Muscle of back (tissue), 13 donors: ENCODE measurements at places on chromosomes 5 and 9.

DNA sequence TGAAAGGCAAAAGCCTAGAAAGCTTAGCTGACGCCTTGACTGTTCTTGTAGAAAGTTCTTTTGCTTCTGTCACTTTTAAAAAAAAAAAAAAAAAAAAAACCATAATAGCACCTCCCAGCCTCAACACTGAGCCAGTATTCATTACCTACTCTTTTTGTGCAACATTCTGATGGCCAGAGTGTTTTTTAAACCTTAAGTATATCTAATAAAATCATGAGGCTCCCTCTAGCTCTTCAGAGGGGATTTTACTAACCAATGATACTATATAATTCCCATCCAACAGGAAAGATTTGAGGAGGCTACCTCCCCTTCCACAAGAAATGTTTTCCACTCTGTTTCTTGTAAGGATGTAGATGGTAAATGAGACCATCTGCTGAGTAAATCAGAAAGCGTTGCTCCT lies 3.9 kb downstream of the BNC2 start:
- peak; percentile 68 for DNase-seq

- DNase-seq = no peak
These were observed 218.2 kb upstream of the ADAMTS16 start for GRCh38 chr5:4921929-4922328.

DNA sequence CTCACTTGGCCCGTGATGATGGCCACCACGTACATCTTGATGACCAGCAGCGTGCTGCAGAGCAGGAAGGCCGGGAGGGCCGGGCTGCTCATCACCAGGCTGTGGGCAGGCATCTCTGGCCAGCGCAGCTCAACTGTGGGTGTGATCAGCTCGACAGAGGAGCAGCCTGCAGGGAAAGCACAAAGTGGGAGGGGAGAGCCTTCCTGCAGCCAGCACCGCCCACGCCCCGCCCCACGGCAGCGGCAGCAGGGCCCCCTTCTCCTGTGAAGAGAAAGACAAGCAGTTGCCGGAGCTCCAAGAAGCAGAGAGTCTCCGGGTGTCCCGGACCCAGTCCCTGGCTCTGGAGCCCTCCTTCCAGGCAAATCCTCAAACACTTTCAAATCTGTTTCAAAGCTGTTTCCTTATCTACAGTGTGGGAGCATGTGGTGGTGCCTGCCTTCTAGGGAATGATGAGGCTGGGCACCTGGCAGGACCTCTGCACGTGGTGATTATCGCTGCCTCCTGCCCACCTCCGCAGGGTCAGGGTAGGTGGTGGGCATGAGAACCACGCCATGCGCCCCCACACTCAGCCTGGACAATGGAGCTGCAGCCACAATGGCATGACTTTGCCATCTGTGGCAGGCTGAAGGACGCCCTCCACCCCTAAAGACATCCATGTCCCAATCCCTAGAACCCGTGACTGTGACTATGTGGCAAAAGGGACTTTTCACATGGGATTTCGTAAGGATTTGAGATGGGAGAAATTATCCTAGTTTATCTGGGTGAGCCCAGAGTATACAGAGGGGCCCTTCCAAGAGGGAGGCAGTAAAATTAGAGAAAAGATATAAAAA lies at the start of gene PTGES:
PTGES (minus strand) TSS at position 143 of the 830 bp plus-strand sequence; CDS start at position 113, 30 bp downstream.
- DNase-seq = peak; percentile 93

GRCh38 chr9:37961351-37961750 lies 57.4 kb upstream of the SLC25A51 start:
- no peak for DNase-seq

GRCh38 chr9:88533951-88534455 lies 975 bp upstream of the NXNL2 start:
- peak; percentile 81 for DNase-seq

GRCh38 chr5:89267788-89268187 lies 384.8 kb upstream of the MEF2C start:
- no peak for DNase-seq

GRCh38 chr5:57816108-57816507 lies 333.5 kb upstream of the ACTBL2 start:
- DNase-seq = no peak

DNA sequence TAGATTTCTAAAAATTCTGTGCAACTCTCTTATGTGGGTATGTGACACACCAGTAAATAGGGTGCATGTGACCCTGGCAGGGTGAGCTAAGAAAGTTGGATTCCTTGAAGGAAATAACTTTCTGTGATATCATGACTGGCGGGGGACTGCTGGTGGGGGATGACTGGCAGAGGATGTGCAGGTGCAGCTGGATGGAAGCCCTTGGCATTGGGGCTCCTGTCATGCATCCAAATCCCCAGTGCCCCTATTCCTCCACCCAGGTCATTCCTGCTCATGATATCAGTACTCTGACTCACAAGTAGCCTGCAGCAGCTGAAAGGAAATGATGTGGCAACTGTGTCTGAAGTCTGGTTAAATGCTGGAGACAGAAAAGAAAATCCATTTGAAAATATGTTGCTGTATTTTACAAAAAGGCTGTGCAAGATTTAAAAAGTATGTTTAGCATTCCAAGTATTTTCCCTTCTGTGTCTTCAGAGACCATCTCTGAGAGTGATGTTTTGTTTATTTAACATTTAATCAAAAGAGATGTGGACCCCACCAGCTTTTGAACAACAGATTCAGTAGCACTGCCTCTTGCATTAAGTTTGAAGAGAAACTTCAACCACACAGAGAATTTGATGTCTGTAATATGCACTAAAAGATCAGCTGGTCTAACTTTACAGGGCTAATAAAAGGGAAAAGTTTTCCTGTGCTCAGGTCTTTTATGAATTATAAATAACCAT lies 17.9 kb upstream of the ZSWIM6 start:
- no peak for DNase-seq

GRCh38 chr9:123090198-123090896 lies 56.9 kb downstream of the GPR21 start:
- DNase-seq = no peak

DNA sequence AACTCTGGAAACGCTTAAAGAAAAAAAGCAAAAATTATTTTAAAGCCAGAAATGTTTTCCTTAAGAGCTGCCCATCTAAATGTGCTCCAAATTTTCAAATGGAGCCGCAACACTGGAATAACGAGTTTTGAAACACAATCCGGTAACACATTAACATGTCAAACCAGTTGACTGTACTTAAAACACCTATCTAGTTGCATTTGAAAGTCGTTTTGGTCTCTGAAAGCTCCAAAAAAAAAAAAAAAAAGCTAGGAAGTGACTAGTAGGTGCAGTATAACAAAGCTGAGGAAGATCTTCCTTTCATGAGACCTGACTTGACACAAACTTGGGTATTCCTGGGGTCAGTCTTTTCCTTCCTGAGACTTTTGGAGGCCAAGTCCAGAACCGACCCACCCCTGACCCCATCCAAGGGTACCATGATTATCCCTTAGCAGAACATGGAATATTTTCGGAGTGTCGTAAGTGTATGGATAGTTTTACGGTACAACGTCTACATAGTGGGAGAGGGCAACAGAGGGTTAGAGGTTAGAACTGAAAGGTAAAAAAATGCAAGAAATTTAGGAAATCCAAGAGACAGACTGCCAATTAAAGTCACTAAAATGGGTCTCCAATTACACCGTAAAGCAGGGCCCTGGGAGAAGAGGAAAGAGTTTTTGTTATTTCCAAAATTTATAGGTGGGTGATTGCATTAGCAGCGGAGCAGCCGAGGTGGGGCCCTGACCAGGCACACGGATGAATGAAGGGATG lies 812 bp downstream of the CETN3 start:
- DNase-seq = peak; percentile 2

DNA sequence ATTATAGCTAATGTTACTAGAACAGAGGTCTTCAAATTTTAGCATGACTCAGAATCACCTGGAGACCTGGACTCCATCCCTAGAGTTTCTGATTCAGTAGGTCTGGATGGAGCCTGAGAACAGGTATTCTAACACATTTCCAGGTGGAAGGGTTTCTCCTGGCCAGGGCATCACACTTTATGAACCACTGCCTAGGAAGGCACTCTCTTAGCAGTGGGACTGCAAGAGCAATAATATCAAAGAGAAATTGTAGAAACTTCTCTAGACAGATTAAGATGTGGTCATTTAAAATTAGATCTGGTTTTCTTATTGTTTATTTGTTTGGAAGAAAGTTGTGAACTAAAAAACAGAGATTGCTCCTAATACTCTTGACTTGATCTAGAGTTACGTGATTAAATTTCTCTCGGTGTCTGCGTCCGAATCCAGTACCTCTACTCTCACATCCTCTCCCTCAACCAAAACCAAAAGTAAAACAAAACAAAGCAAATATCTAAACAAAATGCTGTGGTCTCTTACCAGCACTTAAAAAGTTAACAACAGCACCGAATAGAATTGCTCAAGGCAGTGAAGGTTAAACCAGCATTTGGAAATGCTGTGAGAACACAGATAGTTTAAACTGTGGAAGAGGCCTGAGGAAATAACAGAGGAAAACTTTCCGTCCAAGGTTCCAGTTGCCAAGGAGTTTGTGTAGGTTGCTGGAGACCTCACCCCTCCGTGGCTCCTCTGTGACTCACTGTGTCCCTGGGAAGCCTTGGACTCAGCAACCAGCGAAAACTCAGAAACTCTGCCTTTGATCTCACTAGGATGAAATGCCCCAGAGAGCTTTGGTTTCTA lies 193.4 kb downstream of the ARRDC3 start:
- DNase-seq = peak; percentile 67

DNA sequence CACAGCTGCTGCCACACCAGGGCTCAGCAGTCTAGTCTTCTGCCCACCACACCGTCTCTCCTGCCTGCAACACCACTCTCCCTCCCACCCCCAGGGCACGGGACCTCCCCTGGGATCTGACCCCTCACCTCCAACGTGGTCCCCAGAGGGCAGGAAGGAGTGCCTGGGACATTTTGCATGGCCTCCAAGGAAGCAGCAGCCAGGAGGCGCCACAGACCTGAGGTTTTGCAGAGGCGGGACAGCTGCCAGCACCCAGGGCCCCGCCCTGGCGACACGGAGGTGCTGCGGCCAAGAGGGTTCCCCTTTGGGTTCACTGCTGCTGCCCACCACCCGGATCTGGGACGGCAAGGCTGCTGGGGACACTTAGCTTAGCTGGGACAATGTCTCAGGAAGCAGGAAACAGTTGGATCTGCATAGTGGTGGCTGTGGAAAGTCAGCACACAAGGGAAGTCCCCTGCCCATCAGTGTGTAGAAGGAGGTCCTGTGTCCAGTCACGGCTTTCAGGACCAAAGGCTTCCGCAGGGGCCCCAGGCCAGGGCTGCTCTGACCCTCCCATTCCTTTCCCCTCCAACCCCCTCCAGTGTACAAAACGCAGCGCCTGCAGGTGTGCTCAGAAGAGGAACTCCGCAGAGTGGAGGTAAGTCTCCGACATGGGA lies 13.8 kb downstream of the PROP1 start:
- DNase-seq = no peak

DNA sequence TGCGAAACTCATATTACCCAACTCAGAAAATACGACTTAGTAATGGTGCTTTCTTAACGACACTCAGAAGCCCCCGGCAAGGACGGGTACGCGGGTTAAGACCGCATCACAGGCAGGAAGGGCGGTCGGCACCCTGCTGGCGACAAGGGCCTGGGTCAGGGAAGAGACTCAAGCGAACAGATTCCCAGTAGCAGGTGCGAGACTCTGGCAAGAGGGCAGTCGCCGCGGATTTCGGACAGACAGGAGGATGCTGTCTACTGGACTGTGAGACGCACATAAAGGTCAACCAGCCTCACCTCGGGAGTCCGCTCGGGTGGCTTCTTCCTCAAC lies 398 bp downstream of the RAPGEF6 start:
- peak; percentile 39 for DNase-seq

GRCh38 chr5:175282611-175283225 lies 161.3 kb downstream of the DRD1 start:
- DNase-seq = no peak

DNA sequence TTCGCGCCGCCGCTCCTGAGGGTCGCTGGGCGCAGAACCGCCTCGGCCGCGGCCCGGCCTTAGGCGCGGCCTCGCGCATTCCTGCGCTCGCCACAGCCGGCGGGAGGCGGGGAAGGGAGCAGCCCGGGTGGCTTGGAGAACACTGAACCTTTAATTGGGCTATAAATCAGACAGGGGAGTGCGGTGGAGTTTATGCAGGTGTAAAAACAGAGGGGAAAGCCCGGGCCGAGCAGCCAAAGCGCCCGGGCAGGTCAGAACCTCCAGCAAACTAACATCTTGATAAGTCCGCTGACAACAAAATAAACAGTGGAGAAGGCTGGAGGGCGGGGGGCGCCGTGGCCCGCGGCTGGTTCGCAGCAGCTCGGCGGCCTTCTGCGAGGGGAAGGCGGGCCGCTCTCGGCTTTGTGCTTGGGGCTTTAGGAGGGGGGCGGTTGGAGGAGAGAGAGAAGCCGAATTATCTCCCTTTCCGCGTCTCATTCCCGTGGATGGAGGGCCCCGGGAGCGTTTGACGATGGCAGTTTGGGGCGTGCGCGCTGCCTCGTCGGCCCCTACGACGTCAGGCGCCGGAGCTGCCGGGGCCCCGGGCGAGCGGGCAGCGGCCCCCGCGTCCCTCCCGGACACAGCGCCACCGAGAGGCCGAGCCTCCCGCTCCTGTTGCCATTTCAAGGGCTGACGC lies 11.3 kb downstream of the FOXD1 start:
- no peak for DNase-seq

DNA sequence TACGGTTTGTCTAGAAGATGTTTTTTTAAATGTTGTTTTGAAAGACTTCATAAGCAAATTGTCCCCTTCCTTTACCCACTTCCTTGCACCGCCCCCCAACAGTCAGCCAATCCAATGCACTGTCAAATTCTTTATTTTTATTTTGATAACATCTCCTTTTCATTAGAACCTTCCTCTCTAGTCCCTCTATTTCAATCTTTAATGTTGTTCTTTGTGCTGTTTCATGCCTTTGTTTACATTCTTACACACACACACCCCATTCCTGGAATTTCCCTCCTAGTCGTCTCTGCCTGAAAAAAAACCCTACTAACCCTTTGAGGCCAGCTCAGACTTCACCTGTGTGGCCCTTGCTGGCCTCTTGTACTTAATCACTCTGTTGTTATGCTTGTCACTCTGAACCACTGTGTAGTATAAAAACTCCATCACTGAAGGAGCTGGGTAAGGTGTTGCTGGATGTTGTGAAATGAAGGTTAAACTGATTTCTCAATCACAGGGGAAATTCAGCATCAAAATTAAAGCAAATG lies 133.4 kb downstream of the UGCG start:
- no peak for DNase-seq

GRCh38 chr5:143860211-143860610 lies 48.2 kb downstream of the HMHB1 start:
- no peak for DNase-seq

DNA sequence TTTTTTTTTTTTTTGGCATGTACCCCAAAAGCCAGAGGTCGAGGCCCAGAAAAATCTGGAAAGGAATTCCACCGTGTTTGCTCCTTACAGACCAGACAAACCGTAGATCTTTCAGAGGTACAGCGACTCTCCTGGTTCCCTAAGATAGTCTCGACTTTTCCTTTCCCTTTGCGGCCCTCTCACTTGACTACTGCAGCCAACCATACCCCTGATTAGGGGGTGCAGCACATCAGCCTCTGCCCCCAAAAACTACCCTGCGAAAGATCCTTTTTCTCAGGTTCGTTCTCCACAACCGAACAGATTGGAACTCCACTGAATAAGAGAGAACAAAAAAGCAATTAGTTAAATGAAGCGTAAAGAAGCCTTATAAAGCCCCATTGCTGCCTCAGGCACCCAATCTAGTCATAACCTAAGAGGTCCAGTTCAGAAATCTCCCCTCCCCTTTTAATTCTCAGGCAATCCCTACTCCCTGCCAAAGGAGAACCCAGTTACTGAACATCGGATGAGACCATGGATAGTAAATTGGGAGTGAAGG lies 379 bp upstream of the TICAM2 start:
- no peak for DNase-seq

GRCh38 chr9:107330420-107330819 lies 47.3 kb downstream of the RAD23B start:
- DNase-seq = no peak
